Fibroblast of the aortic adventitia (primary cell): ENCODE measurements at places on chromosomes 12 and 14.

DNA sequence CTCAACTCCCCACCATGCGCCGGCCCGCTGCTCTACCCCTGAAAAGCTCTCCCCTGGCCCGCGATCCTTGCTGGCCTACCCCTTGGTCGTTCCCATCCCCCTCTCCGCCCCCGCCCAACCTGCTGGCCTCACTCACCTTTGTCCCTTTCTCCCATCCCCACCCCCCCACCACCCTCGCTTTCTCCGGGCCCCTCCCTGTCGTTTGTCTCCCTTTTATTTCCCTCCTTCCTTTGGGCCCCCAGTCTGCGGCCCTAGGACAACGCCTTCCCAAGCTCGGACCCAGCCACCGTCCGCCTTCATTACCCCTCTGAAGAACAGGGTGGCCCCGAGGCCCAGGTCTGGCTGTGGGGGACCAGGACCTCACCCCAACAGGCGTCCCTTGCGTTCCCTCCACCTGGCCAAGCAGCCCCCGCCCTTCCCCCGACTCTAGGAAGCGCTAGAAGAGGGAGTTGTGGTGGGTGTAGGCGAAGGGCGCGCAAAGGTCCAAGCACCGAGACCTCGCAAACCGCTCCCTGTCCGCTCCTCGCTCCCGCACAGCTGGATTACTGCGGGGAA lies 6.9 kb upstream of the SLC7A7 start:
- no peak for DNase-seq

DNA sequence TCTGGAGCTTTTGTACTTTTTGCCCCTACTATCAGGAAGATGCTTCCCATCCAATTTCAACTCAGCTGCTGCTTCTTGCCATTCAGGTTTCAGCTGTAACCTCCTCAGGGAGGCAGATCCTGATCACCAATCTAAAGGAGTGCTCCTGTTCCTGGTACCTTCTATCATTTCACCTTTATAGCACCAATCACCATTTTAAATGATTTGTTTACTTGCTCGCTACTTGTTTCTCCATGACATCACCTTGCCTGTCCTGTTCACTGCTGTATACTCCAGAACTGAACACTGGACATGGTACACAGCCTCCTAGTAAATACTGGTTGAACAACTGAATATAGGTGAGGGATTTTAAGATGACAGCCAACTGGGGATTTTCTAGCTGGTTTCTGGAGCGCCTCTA lies 287.2 kb upstream of the DIO2 start:
- DNase-seq, result no peak

DNA sequence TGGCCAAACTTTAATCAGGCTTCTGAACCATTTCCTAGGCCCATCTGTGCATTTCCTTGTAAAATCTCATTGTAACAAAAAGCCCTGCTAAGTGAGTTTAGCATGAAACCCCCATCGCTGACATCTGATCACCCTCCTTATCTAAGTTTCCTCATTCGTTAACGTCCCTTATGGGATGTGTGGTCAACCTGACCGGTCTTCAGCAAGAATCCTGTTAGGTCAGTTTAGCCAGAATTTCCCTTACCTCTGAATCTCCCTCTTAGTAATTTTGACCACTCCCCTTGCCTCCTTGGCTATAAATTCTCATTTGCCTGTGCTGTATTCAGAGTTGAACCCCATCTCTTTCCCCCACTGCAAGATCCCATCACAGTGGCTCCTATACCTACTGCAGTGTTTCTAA lies 239.3 kb downstream of the RMST start:
- DNase-seq, result no peak

DNA sequence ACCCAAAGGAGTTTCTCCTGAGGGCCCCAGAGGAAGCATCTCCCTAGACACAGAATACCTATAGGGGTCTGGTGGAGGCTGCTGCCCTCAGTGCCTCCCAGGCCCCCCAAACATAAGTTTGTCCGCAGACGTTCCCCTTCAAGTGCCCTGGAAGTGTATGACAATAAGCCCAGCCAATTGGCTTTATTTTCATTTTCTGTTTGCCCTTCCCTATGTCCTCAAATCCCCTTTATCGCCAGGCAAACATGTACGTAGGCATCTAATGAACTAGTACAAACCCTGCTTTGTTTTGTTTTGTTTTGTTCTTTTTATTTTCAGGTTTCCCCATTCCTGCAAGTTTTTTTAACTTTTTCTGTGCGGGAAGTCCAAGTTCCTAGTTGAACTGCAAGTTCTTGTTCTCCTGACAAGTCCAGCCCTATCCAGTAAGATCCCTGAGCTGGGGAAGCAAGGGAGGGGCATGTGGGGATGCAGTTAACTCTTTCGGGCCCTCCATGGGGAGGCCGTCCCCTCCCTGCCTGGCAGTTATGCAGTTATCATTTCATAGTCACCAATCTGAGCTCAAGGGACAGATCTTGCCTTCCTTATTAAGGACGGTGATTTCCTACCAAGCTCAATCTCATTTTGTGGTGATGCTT lies 141.9 kb downstream of the KCNA5 start:
- no peak for DNase-seq

DNA sequence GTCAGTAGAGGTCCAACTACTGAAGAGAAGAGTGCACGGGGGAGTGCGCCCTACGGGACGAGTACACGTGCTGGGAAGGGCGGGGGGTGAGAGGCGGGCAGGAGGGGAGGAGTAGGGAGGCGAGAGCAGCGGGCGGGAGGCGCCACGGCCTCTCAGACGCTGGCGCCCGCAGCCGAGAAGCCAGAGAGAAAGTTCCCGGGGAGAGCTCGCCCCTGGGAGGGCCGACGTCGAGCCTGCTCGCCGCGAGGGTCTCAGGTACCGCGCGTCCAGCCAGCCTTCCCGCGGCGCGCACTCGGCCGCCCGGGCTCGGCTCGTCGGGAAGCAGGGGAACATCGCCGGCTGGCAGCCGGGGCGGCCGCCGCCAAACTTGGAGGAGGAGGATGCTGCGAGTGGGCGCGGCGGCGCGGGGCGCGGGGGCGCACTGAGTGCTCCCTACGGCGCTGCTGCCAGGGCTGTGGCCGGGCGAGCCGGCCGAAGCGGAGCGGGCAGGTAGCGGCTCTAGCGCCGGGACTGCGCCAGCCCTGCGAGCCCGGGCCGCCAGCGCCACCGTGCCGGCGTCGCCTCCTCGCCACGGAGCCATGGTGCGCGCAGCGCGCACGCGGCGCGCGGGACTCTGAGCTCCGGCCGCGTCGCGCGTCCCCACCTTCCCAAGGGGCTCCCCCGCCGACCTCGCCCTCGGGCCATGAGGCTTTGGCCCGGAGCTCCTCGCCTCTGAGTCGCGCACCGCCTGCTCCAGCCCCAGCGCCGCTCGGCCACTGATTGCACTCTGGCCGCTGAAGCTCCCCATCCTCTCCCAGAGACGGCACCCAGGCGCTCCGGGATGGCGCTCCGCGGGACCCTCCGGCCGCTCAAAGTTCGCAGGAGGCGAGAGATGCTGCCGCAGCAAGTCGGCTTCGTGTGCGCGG lies at the start of gene SLC24A4:
SLC24A4 (plus strand) TSS at position 155 of the 905 bp plus-strand sequence; CDS start at position 821, 666 bp downstream.
- no peak for DNase-seq

DNA sequence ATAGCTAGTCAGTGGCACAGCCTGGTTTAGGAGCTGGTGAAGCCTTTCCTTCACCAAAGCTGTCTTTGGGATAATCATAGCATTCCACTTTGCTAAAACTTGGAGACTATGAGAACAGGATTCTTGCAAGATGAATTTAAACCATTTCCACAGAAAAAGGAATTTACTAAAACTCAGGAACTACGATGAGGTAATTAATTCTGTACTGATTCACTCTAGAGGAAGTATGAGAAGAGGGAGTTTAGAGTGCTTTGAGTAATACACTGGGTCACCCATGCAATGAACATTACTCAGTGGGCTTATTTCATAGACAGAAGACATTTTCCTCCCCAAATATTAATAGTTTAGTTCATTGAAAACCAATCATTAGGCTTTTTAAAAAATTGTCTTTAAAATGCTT lies 73.0 kb downstream of the RMST start:
- no peak for DNase-seq

DNA sequence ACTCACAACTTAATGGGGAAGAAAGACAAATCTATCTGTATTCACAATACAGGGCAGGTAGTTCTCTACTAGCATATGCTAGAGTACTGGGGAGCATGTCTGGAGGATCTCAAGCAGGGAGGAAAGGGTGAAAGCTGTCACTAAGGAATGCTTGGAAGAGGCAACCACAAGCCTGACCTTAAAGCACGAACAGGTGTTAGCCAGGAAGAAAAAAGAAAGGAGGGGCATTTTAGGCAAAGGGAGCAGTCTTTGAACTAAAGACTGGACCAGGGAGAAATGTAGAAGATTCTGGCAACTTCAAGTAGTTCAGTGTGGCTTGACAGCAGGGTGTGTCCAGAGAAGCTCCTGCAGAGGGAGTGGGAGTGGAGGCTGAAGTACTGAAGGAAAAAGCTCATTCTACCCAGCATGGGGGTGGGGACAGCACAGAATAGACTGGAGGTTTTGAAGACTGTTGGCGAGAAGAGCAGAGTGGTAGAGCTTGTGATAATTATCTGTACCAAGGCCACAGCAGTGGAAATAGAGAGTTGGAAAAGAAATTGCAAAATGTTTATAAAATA lies 50.9 kb downstream of the AP5M1 start:
- DNase-seq, result no peak

DNA sequence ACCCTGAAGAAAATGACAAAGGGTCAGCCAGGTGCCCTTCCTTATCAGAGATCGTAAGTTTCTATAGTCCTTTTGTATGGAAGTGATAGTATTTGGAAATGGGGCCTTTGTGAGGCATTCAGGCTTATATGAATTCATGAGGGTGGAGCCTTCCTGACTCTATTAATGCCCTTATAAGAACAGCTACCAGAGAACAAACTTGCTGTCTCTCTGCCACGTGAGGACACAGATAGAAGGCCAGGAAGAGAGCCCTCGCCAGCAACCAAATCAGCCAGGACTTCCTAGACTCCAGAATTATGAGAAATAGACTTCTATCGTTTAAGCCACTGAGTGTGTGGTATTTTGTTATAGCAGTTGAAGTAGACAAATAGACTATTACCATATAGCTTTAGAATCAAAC lies 36.7 kb downstream of the TRMT5 start:
- no peak for DNase-seq
